ENCODE measurements at places on chromosomes 6 and 20.

GRCh38 chr6:51199105-51199552 is 380.5 kb downstream of the TFAP2B start:
- DNase-seq: no peak

GRCh38 chr20:6576726-6577125 is 190.8 kb upstream of the BMP2 start:
- DNase-seq: no peak

- DNase-seq: no peak
Measured at GRCh38 chr20:59985864-59986263, 27.6 kb downstream of the CDH26 start.

DNA sequence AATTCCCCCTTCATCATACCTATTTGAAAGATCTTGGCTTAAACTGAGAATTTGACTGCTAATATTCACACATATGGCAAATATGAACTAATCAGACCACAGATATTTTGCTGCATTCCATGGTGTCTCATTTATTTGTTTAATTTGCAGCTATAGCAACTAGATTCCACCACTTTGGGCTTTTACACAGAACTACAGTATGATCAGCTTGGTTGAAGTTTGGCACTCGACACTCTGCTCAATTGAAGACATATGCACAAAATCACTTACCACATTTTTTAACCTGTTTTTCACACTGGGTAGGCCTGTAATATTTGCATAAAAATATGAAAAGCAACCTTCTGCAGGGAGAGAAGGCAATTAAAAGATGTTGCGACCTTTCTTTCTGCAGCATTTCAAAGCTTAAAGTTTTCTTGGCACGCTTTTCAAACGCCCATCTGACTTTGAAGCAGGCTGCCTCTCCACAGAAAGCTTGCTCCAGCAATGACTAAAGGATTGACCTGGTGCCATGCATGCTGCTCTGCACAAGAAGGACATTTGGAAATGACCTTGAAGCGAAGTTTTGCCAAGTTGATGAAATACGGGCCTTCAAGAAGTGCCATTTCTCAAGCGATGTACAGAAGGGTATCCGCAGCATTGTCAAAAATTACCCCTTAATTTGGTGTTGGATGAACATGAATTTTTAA is 126.7 kb downstream of the AIG1 start:
- DNase-seq: no peak

Measured in activated CD4-positive, alpha-beta T cell treated with anti-CD3 and anti-CD28 coated beads, Interleukin-2, amount 50 U/mL, for 4 hours (primary cell).